ENCODE measurements at places on chromosomes 1 and 21.

- no peak for DNase-seq
Measured at GRCh38 chr1:6488602-6489382, 2.7 kb downstream of the PLEKHG5 start.

DNA sequence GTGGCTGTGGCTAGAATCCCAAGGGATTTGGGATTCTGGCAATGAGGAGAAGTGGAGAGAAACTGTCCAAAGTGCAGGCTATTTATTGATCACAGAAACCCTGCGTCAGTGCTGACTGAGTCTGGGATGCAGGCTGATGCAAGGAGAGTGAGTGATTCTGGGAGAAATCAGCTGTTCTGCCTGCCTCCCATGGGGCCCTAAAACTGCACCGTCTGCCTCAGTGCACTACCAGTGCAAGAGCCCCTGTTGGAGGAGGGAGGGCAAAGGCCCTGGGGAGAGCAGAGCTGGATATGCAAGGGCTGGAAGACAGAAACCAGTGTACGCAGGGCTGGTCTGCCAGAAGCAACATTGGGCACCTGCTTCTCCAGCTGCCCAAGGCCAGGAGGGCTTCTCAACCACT is 42.6 kb downstream of the C1orf198 start:
- no peak for DNase-seq

DNA sequence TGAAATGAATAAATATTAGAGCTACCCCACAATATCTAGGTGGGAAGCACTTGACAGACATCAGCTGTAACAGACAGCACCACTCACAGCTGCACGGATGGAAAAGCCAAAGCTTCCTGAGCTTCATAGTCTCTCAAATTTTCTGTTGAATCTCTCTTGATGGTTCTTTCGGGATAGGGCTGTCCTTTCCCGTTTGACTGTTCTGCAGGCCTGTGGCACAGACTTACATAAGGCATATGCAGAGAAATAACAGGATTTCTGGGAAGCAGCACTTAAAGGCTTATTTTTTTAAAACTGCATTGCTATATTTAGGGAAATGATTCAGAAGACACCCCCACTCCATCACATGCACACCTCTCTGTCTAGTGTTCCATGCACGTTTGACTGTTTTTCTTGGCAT is 77.5 kb downstream of the ZNF648 start:
- DNase-seq: no peak

DNA sequence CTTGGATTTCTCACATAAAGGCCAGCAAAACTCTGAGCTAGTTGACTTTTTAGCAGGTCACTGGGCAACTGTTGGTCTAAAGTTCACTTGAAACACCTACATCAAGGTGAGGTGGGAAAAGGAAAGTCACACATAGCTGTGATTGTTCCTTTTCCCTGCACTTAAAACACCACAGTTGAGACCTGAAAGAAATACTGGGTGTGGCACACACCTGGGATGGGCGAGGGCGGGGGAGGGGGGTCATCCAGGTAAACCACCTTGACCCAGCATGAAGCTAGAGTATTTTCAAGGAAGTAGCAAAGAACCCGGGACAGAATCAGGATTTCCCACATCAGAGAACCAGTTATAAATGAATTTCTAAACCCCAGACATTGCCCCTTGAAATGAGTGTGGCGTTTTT is 26.4 kb downstream of the ZNF697 start:
- DNase-seq: no peak

- no peak for DNase-seq
Measured at GRCh38 chr1:15704526-15705183, 20.5 kb downstream of the PLEKHM2 start.

DNA sequence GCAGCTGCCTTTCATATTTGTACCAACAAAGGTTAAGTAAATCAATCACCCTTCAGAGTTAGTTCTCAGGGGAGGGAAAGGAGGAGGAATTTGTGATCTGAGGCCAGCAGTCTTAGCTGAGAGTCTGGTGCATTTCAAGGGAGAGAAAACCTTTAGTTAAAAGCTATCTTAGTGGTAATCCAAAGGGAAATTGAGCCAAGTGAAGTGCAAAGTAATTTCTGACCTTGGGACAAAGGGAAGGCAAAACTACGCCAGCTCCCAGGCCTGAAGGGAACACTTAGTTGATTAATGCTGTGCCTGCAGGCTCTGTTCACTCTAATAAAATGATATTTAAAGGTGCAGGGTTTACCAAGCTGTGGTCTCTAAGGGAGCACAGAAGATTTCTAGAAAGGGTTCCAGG is 23.1 kb upstream of the FMOD start:
- DNase-seq: no peak

DNA sequence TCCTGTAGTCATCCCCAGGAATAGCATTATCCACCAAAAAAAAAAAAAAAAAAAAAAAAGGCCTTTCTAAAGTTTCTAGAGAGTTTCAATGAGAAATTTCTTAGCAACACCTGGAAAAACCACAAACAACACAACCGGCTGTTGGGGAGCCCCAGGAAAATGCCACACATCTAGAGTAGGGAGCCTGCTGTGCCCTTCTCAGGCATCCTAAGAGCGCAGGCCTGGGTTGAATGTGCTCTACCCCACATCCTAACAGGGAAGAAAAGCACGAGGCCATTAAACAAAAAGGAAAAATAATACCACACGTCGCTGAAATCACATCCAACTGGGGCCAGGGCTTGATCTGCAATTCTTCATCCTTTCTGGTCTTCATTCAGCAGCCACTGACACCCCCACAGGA is 367.5 kb downstream of the TGFB2 start:
- DNase-seq: no peak

GRCh38 chr21:38771536-38771935 is 34.2 kb upstream of the ETS2 start:
- DNase-seq: no peak

Measured in activated T-cell treated with anti-CD3 and anti-CD28 coated beads for 4 hours (primary cell).